Umbilical cord (tissue), 2 donors: ENCODE measurements at places on chromosomes 1 and 21. TPM values are rescaled to one million over a fixed set of nuclear protein-coding genes. Genes with fewer than 3 reads are reported as not detected.
A peak's percentile ranks its signal among the peaks of the same experiment; 100 is the strongest.

The RAB42 gene
- 7.0 TPM for total RNA-seq

The FCER1G gene
- total RNA-seq, result 52.5 TPM

The FRRS1 gene
- 36.1 TPM for total RNA-seq

The NUAK2 gene
- 1.2 TPM for total RNA-seq

The CNR2 gene
- total RNA-seq, result under 0.01 TPM

The PIGR gene
- 5.8 TPM for total RNA-seq

- no peak for DNase-seq
Observed at GRCh38 chr1:156524481-156524869, 23.9 kb upstream of the MEF2D start.

- DNase-seq, result no peak
Observed at GRCh38 chr1:241485145-241485544, 34.4 kb downstream of the FH start.

DNA sequence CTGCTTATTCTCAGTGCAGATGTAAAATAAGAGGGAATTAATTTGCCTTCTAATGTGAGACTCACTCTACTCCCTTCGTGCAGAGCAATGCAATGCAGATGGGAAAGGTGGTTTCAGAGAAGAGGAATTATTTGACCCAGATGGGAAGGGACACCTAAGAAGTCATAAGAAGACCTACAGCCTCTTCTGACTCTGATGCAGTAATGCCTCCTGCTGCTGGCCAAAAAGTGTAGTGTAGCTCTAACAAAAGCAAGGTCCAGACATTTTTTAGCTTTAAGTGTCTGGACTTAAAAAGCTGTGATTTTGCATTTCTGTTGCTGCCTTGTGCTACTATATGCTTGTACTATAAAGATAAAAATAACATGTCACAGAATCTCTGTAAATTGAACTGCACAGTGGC is 501.4 kb downstream of the TTLL7 start:
- no peak for DNase-seq

DNA sequence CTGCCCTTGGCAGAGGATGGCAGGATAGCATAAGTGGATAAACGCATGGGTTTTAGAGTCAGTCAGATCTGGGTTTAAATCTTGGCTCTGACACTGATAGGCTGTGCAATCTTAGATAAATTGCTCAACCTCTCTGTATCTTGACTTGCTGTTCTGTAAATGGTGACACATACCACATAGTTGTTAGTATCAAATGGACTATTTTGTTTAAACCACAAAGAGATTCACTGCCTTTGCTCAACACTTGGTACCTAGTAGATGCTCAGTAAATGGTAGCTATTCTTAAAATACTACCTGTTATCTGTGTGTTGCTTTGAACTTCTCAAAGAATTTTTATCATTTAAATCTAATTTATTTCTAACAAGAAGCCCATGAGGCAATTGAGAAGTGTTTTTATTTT is 39.5 kb upstream of the A3GALT2 start:
- no peak for DNase-seq

DNA sequence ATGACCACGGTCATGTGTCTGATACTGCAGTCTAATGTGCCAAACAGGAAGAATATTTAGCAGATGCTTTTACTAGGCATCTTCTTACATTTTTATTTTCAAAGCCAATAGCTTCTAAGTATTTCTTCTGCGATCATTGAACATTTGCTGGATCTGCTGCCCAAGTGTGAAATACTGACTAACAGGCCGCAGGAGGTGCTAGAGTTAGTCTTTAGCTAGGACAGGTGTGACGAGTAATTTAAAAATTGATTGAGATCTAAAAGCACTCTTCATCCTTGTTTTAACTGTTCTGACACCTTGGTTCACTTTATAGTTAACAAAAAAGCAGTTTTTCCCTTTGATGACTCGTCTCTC is 748 bp upstream of the FAM78B start:
- no peak for DNase-seq

DNA sequence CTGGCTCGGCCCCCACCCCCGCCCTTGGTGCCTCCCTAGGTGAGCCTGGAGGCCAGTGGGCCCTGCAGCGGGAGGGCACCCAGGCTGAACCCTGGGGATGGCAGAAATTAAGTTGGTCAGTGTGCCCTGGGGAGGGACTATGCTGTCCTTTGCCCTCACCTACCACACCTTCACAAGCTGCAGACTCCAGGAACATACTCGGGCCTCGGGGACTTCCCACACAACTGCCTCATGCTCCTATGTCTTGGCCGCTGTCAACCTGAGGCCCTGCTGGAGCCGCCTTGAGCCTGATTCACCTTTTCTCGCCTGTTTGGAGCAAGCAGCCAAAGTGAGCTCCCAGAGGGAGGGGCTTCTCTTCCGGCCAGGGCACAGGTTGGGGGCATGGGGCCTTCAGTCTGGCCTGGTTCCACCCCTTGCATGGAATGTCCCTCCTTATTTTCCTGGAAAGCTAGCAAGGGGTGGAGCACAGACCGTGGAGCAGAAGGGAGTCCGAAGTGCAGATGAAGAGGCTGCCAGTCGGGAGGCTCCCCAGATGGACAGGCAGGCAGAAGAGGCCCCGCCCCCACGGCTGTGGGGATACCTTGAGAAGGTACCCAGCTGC is 24.7 kb downstream of the KNCN start:
- no peak for DNase-seq

DNA sequence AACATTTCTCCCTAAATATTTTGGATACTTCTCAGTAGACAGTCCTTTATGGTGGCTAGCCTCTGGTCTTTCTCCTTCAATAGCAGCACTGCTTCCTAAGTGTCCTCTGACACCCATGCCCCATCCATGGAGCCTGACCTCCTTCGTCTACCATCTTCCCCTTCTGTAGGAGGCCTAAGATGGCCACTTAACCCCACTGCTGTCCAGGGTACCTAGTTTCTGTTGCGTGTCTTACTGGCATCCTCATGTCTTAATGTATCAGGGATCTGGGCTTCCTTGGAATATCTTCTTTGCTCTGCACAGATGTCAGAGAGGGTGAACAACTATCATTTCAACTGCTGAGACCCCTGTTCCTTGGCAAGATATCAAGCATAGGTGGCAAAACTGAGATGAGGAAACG is 5.4 kb upstream of the KIRREL1 start:
- DNase-seq, result no peak

DNA sequence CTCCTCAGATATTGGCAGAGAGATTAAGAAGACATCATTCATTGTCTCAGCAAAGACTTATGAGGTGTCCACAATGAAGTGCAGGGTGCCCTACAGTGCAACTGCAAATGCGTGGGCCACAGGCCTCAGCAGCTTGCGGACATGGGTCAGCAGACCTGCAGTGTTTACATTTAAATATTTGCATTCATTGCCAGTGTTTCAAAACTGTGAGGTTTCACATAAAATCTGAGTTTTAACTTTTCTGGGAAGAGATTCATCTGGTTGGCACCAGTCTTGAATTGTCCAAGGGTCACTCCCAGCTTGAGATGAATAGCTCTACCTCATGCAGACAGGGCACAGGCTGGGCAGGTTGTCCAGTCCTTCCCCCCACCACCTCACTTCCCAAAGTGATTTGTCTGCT is 286.8 kb upstream of the DUSP10 start:
- no peak for DNase-seq

GRCh38 chr1:206953126-206953525 is 6.9 kb upstream of the PIGR start:
- DNase-seq, result no peak

- peak; percentile 32 for DNase-seq
Observed at GRCh38 chr1:173527151-173527826, 50.2 kb downstream of the PRDX6 start.

DNA sequence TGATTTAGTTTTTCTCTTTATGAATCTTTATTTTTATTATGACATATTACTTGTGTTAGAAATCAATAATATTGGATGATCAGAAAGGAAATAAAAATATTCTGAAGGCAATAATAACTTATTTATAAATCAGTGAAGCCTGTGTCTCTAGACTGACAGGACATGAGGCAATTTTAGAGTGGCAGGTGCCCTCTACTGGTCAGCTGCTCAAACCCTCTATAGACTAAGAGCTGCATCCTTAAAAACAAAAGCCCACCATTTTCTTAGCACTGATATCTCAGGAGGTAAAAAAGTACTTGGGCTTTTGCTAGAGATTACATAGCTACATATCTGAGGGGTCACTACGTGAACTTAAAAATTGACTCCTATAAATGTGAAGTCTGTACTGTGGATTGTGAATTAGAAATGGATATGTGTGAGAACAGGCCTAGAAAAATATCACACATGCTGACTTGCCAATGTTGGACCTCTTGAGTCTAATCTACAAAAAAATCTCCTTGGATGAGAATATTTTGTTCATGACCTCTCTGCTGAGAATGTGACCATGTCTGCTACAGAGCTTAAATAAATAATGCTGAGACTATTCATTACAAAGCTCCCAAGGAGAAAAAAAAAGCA is 597.9 kb upstream of the ADAMTS5 start:
- DNase-seq, result peak; percentile 34

DNA sequence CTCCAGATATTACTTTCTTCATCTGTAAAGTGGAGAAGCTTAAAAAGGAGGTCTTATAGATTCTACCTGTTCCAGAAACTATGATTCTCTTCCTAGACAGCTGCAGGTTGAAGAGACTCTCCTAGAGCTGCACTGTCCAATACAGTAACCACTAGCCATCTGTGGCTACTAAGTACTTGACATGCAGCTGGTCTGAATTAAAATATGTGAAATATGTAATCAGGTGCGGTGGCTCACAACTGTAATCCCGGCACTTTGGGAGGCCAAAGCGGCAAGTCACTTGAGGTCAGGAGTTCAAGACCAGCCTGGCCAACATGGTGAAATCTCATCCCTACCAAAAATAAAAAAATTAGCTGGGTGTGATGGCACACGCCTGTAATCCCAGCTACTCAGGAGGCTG is 15.8 kb downstream of the APP start:
- no peak for DNase-seq

DNA sequence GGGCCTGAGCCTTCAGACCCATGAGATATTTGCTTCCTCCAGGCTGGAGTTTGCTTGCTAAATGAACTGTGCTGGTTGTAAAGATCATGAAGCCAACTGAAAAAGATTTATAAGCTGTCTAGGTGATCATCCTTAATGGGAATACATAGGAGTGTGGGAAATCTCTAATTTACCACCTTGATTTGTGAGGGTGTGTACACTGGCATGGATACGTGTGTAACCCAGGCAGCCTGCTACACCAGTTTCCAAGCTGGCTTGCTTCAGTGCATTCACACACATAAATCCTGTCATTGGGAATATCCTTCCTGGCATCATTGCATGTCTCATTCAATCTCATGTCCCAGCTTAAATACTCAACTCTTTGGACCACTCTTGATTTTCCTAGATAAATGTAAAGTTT is 57.6 kb upstream of the GNG12 start:
- no peak for DNase-seq

DNA sequence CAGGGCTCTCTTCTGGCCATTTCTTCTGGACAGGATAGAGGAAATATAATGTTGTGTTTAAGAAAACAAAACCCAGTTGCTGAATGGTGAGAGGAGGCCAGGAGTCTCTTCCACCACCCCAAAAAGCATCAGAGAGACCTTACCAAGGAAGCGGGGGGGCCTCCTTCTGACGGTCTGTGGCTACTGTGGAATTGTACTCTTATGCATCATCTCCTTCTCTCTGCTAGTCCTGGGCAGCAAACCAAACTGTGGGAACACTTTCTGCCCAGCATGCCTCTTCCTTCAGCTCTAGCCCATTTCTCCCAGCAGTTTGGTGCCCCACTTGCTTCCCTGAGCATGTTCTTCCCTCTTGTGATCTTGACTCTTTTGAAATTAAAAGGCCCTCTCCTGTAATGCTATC is 157.7 kb downstream of the HHIPL2 start:
- no peak for DNase-seq

GRCh38 chr1:217718873-217719272 is 87.7 kb downstream of the SPATA17 start:
- DNase-seq, result no peak

DNA sequence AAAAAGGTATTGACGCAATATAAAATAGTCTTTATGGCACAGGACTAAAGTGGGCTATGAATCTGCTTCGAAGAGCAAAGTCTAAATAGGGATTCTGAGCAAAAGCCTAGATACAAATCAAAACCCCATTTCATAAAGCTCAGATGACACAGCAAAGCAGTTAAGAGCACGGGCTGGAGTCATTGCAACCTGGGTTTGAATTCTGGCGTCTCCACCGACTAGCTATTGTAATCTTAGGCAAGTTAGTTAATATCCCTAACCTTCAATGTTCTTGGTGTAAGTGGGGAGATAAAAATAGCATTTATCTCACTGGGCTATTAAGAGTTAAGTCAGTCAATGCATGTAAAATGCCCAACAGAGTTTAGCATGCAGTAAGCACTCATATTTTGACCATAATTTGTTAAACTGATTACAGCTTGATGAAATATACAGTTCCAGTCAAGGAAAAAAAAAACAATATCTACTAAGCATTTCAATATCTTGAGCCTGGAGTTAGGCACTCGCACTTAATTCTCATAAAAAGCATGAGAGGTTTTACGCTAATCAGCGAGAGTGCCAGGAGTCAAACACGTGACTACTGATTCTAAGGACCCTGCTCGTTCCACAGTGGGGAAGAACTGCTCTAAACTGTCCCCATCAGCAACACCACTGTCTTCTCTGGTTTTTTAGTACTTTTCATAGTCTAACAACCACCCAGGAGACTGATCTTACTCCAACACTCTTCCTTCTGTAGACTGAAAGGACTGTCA is 75.5 kb downstream of the JAK1 start:
- DNase-seq, result no peak

- no peak for DNase-seq
Observed at GRCh38 chr21:27244776-27245175, 277.9 kb upstream of the ADAMTS5 start.

DNA sequence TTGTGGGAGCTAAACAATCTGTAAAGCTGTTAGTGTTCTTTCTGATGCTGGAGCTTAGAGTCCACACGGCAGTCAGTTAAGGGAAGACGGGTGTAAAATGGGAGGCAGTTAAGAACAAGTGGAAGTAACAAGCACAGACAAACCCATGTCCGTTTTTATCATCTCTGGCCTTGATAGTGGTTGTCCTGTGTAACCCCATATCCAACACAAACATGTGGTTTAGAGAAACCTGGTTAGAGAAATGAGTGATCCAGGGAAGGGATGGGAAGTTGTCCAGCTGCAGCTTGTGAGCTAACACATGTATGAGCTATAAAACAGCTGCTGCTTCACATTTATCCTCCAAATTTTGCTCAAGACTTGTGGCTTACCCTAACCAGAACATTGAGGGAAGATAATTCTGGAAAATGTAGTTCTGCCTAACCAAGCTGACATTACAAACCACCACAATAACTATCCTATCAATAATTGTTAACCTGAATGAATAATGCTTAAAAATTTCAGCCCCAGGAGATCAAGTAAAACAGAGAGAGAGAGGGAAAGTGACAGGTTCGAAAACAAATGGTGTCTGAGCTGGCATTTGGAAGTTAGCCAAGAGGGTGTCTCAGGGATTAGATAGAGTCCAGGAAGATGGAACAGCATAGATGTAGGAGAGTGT is 10.6 kb upstream of the C1orf162 start:
- peak; percentile 29 for DNase-seq

GRCh38 chr1:226687426-226687825 is 51.7 kb downstream of the ITPKB start:
- DNase-seq, result no peak

DNA sequence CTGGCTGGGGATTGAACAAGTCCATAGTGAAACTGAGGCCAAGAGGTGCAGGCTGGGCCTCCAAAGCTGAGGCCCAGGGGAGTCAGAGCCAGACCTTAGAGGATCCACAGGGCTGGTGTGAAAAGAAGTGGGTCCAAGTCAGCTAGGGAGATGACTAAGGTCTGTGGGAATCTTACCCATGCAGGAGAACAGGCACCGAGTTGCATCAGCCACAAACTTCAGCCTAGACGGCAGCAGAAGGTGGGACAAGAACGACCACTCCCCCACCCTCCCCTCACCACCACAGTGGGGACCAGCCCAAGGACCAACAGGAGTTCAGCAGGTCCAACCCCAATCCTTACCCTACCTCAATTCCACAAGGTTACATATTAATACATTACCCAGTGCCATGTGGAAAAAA is 282.3 kb downstream of the TTLL7 start:
- no peak for DNase-seq
